Lower lobe of right lung (tissue), 2 donors: ENCODE measurements at places on chromosomes 1 and 21. TPM values are rescaled to one million over a fixed set of nuclear protein-coding genes. Genes with fewer than 3 reads are reported as not detected.

OR2L2 gene
- total RNA-seq = not detected

CFHR2 gene
- total RNA-seq = not detected

CACHD1 gene
- 32.0 TPM for total RNA-seq

NBPF12 gene
- total RNA-seq = 14.6 TPM

LGR6 gene
- total RNA-seq = 1.7 TPM

CELA3A gene
- total RNA-seq = not detected

VAMP4 gene
- 18.8 TPM for total RNA-seq

DNA sequence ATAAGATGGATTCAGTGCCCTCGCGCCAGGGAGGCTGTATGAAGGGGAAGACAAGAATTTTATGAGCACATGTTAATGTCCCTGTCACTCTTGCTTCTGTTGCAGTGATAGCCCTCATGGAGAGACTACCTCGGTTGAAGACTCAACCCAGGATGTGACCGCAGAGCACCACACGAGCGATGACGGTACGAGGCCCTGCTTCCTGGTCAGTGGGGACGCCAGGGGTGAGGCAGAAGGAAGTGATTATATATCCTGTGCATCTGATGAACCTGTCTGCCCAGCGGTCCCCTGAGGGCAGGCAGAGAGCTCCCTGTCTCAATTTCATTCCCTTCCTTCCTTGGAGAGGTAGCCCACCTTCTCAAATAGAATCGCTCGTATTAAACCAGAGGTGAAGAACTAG is 20.0 kb upstream of the IKBKE start:
- no peak for DNase-seq

DNA sequence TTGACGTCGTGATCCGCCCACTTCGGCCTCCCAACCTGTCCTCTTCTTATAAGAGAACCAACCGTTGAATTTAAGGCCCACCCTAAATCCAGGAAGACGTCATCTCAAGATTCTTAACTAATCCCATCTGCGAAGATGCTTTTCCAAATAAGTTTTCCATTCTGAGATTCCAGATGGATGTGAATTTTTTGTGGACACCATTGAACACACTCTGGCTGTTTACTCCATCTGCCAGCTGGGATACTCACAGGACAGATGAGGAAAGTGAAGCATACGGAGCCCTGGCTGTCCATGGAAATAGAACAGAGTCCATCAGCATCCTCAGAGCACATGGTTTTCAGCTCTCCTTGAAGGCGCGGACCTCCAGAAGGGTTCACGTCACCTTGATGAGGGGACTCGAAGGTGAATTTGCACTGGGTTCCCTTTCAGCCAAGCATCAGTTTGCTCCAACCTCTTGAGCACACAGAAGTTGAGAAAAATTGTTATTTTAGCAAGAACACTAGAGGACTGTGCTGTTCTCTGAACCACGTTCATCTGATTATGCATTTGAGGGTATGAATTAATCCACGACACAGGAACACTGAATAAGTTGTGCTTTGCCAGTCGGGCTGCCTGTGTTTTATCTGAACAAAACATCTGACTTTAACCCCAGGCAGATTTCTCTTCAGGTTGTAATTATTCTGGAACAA is 68.6 kb downstream of the KAZN start:
- DNase-seq = no peak

- DNase-seq = no peak
Observed at GRCh38 chr1:43786201-43786958, 79.0 kb downstream of the ST3GAL3 start.

DNA sequence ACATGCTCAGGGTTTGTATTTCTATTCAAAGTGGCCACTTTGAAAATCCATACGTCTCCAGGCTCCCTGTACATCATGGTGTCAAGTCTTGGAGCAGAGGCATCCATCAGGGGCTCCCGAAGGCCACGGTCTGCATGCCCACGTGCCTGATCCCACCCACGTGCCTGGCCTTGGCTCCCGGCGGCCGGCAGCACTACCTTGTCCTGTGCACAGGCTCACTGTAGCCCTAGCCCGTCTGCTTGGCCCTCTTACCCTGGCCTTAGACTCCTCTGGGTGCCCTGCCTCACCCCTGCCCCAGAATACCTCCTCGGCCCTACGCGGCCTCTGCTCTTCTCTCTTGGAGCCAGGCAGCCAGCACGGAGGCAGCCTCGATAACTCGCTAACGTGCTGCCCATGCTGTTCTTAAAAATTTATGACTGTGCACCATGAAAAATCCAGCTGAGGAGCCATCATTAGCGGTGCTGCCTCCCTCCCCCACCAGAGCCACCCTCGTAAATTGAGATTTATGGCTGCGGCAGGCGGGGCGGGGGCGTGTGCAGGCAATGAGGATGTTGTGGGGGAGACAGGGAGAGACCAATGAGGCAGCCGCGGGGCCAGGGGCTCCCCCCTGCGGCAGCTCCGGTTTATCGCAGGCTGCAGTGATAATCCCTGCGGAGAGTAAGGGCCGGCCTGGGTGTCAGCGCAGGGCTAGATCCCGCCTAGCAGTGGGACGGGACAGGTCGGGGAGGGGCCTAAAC is 24.6 kb downstream of the DMAP1 start:
- DNase-seq = peak; percentile 63

DNA sequence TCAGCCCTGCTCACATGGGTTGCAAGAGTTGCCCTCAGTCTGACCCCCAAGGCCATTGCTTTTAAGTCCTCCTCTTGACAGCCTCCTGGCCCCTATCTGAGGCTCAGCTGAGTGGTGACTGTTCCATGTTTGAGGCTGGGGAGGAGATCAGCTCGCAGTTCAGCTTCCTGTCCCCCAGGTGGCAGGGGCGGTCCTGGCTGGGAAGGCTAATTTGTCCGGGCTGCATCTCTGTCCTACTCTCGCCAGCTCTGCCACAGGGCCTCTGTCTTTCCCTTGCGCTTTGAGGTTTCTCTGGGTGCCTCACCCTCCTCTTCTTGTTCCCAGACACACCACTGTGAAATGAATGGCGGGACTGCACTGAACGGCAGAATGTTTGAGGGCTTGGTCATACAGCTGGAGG is 157.3 kb downstream of the KCNJ6 start:
- DNase-seq = no peak

- DNase-seq = no peak
Observed at GRCh38 chr1:110581682-110582145, 24.4 kb downstream of the KCNA2 start.

DNA sequence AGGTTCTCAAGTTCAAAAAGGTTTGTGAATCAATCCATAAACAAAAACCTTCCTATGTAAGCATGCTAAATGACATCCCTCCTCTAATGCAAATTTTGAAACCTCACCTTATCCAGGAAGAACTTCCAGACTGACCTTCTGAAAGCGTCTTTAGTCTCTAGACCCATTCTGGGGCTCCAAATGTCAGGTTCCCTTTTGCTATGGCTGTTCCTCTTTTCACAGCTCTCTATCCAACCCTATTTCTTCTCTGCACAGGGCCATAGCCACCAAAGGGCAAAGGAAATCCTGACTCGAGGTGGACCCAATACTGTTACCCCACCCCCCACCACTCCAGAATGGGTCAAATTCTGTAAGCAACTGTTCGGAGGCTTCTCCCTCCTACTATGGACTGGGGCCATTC is 3.4 kb downstream of the ATP1A4 start:
- DNase-seq = no peak

- DNase-seq = no peak
Observed at GRCh38 chr21:32335601-32336575, 37.2 kb downstream of the MRAP start.

GRCh38 chr1:109299558-109300343 is 7.1 kb downstream of the MYBPHL start:
- no peak for DNase-seq

- DNase-seq = peak; percentile 89
Observed at GRCh38 chr1:159854116-159854692, 8.3 kb downstream of the VSIG8 start.

DNA sequence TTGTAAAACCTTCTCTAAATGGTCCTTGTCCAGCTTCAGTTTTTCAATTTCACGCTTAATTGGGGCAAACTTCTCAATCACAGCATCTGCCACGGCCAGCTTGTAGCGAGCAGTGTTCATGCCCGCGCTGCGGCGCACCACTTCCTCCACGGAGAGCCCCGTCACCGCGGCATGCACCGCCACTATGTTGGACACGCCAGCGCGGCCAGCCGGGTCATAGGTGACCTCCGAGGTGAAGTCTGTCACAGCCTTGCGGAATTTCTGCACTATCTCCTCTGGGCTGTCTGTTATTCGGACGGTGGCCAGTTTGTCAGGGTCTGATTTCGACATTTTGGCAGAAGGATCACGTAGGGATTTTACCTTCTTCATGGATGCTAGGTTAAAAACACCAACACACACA is 44.8 kb upstream of the TBX15 start:
- no peak for DNase-seq

- DNase-seq = no peak
Observed at GRCh38 chr1:39130325-39130724, 74.2 kb upstream of the MACF1 start.

GRCh38 chr1:198387587-198387986 is 152.9 kb downstream of the ATP6V1G3 start:
- no peak for DNase-seq

- DNase-seq = peak; percentile 34
Observed at GRCh38 chr21:43282358-43283120, 113.7 kb downstream of the CRYAA start.

DNA sequence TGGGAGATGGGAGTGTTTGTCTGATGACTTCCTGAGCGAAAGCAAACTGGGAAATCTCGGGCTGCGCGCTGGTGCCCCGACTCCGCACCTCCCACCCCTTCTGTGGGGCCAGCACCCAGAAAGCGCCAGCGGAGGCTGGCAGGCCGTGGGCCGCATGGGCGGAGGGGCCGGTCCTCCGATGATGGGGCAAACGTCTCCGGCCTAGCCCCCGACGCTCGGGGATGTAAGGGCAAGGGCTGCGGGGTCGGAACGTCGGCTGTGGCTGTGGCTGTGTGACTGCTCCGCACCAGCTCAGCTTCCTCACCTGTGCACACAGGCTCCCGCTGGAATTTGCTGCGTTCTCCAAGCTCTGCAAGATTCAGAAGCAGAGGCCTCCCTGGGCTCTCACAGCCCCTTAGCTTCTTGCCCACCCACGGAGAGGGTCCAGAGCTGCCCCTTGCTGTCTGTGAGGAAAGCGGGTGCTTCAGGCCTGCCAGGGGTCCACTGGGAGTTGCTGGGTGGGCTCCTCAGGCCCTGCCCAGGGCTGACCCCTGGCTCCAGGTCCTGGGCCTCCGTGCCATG is 35.0 kb downstream of the COL18A1 start:
- no peak for DNase-seq

DNA sequence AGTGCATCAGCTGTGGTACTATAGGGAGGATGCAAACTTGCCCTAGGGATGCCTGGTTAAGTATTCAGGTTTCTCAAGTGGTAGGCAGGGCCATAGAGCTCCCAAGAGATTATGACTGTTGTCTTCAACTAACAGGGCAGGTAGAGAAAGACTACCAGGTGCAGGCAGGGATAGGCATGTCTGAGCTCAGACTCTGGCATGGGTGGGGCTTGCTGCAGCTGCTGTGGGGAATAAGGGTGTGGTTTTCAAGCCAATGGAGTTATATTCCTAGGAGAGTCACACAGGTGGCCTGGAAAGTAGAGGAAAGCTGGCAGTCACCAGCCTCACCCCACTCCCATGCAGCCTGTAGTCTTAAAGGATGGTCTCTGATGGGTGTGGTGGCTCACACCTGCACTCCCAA is 673.4 kb upstream of the ADGRL4 start:
- no peak for DNase-seq

DNA sequence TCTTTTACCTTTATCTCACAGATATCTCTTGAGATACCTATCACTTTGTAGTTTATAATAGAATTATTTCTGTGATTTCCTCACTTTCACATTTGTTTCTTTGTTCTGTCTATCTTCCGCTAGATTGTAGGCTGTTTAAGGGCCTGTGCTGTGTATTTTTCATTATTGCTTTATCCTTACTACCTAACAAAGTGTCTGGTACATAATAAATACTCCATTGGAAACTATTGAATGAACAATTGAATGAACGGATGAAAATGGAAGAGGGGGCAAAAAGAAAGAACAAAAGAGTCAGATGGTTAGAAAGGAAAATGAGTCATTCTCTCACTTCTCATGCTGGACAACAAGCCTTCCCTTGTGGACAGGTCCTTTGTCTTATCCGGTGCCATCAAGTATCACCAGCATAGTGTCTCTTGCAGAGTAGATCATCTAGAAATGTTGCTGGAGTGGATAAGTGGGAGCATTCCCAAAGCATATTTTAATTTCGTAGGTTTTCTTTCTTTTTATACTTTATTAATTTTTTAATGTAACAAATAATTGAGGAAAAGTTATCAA is 159.8 kb downstream of the NEK7 start:
- no peak for DNase-seq
